Brain (organoid and tissue), 16 donors: ENCODE measurements at places on chromosomes 2 and 18.
A peak's percentile ranks its signal among the peaks of the same experiment; 100 is the strongest.

- DNase-seq = no peak
Observed at GRCh38 chr2:149572102-149572953, 15.2 kb downstream of the MMADHC start.

DNA sequence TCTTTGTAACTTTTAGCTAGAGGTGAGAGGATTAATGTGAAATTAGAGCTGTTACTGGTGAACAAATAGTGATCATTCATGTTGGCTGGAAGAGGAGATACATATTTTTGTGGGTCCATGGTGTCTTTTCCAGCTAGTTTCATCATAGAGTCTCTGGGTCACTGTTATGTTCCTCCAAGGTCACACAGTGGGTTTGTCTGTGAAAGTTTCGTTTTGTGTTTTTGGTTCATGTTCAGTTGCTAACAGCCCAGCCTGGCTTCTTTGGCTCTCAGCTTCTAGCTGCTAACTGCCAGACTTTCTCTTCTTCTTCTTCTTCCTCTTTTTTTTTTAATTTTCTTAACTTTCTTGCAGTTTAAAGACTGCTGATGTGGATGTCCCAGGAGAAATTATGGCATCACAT is 480.0 kb upstream of the SYT4 start:
- DNase-seq = no peak

- no peak for DNase-seq
Observed at GRCh38 chr2:44770221-44771195, 171.0 kb upstream of the SIX3 start.

DNA sequence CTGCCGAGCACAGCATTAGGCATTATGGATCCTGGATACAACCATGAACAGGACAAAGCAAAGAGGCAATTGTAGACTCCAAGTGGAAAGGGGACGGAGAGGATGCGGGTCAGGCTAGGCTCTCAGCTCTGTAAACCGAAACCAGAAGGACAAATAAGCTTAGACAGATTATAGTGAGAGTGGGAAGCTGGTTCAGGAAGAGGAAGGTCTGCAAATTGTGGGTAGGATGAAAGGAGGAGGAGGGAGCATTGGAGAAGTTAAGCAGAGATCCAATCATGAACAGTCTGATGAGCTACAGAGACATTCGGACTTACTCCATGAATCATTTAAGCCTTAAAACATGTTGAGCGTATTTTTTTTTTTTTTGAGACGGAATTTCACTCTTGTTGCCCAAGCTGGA is 3.0 kb downstream of the MSH6 start:
- no peak for DNase-seq

- DNase-seq = peak; percentile 83
Observed at GRCh38 chr2:99571021-99571420, 81.2 kb upstream of the REV1 start.

- DNase-seq = no peak
Observed at GRCh38 chr18:57026316-57026715, 120.6 kb upstream of the BOD1L2 start.

DNA sequence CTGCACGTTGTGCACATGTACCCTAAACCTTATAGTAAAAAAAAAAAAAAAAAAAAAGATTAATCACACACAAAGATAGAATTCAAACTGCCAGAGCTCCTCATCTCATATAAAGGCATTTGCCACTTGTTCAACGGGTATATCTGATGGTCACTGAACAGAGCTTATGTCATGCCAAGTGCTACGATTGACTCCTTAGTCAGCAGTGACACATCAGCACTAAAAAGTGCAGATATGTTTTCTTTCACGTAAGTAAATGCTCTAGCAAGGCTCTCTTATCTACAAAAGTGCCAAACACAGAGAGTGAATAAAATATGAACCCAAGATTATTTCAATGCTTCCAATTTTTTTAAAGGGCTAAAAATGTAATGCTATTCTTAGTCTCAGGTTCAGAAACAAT is 1.1 kb downstream of the LMAN1 start:
- DNase-seq = no peak

GRCh38 chr2:8800821-8801220 is 36.6 kb downstream of the KIDINS220 start:
- no peak for DNase-seq

DNA sequence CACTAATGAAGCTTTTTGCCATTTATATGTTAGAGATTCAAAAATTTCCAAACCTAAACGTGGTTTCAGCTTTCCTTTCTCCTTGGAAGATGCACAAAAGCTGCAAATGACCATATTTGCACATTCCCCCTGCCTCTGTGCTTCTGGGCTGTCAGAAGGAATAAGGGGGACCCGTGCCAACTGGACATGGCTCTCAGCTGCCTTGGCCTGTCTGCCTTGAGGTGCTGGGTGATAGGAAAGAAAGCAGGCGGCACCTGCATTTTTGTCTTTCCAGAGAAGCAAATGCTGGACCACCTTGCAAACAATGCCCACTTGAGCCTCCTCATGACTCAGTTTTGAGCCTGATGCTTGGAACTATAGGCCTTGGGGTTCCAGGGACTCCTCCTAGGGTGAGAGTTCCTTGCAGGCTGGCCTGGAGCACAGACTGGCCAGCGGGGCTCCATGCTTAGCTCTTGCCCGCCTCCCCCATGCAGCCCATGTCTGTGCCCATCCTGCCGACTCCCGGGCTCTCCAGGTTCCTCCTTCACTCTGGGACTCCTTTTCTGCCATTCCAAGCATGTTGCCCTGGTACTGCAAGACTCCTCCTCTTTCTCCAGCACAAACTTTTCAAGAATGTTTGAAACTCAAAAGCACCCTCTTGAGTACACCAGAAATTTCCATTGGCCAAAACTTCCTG is 109.0 kb upstream of the EPAS1 start:
- no peak for DNase-seq

GRCh38 chr2:25310965-25311864 is 30.5 kb downstream of the DNMT3A start:
- DNase-seq = no peak

DNA sequence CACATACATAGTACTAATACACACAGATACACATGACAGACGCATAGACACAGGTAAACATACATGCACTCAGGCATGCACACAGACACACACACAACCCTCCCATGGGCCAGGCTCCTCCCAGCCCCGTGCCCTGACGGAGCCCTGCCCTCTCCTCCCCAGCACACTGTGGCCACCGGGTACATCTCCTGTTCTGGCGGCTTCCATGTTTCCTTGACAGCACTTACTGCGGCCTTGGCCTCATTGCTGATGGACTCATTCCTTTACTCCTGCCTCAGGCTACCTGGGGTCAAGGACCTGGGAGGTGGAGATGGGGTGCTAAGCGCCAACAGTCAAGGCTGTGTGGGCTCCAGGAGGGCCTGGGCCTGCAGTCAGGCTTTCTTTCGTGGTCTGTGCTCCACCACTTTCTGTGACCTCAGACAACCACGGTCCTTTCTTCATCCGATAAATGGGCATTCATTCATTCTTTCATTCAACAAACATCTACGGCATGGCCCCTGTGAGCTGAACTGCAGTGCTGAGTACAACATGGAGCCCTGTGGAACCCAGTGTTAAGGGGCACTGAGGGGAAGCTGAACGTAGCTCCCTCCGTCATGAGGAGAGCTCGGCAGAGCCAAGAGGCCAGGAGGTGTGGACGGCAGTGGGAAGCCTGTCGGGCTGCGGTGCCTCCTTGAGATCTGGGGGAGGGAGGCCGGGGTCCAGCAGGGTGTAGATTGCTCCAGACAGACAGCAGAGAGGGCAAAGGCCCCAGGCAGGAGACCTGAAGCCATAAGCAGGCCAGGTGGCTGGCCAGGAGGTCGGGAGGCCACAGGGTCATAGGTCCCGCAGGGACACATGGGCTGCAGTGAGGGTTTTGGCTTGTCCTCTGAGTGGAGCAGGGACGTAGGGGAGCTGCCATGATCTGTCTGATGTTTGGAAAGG is 190.4 kb upstream of the HDAC4 start:
- no peak for DNase-seq

- no peak for DNase-seq
Observed at GRCh38 chr2:149042881-149043280, 4.4 kb downstream of the LYPD6B start.

DNA sequence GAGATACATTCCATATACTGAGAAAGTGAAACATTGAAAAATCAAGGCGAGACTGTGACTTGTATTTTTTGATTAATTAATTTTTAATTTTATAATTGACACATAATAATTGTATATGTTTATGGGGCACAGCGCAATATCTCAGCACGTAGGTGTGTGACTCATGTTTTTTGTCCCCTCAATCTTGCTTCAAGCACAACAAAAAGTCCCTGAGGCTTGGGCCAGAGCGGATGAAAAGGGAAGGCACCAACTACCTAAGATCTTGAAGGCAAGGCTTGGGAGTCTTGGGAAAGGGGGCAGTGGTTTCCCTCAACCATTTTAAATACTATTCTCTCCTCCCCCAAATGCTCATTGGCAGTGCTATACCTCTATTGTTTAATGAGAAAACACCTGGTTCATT is 9.9 kb downstream of the SGPP2 start:
- no peak for DNase-seq

DNA sequence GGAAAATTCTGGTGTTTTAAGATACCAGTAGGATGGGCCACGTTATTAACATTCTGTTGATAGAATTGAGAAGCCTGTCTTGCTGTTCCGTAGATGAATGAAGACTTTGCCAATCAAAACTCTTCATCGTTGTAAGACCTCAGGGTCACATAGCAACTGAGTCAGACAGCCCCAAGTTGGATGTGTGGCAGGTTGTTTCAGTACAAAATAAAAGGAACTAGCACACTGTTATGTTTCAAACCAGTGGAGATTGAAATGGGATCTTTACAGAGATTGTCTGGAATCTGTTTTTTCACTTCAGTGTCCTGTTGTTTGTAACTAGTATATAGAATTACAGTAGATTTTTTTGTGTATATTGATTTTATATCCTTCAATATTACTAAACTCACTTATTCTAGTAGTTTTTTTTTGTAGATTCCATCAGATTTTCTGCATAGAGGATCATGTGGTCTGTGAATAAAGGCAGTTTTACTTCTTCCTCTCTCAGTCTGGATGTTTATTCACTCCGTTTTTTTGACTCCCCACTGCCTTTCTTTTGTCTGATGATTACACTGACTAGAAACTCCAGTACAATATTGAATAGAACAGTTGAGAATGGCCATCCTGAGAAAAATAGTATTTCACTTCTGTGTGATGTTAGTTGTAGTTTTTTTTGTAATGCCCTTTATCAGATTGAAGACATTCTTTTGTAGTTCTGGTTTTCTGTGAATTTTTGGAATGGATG is 22.7 kb downstream of the EPC2 start:
- peak; percentile 36 for DNase-seq

- no peak for DNase-seq
Observed at GRCh38 chr2:131023758-131024157, 69.5 kb downstream of the FAM168B start.

DNA sequence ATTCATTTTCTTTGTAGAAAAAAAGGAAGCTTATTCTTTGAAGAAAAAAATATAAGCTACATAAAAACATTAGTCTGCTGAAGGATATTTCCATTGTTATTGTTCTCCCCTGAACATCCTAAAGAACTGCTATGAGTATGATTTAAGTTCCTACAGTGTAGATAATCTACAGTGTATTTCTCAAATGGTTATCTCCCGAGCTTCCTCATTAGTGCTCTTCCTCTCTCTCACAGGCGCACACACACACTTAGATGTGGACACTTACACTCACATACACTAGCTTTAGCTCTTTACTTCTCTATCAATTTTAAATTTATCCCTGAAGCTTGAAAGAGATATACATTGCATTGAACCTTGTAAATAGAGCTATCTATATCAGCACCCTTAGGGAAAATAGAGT is 681.0 kb downstream of the KCNJ3 start:
- DNase-seq = no peak

DNA sequence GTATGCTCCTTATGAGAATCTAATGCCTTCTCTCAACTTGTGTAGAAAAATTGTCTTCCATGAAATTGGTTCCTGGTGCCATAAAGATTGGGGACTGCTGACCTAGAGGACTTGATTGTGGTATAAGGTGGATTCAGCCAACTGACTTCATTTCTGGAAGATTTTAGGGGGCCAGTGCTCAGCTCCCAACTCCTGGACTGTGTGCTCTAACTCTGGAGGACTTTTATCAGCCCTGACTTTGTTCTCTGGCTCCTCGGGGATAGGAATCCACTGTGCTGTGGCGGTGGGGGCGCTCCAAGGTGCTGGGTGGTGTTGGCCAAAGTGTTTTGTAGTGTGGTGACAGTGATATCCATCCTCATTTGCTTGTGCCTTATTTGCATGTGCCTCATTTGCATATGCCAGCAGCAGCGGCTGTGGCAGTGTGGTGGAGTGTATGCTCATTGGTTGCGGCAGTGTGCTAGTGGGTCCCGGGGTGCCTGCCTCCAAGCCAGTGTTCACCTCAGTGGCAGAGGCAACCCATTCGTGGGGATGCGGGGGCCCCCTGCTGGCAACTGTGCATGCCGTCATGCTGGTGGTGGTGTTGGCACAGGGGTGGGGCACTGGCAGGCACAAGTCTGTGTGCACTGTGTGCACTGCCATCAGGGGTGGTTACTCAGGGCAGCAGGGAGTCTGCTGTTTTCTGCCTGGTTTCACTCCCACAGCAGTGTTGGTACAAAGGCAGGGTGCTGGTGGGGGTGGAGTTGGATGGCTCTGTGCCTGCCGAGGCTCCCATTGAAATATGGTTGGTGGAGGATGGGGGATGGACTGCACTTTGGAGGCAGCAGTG is 19.6 kb downstream of the EHBP1 start:
- DNase-seq = peak; percentile 17

DNA sequence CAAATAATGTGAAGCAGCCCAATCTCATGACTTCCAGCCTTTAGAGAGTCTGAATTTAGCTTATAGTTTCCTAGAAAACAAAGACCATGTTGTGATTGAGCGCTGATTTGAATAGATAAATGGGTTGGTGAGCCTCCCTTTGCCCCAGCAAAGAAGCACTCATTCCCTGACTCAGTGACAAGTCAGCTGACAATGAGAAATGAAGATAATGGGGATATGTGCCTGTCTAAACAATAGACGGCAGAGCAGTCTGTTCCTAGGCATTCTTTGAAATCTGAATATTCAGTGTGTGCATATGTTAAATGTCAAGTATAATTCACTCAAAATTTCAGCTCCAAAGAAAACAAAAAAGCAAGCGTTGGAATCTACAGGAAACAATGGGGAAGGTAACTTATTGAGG is 34.8 kb upstream of the LINC00305 start:
- DNase-seq = no peak

DNA sequence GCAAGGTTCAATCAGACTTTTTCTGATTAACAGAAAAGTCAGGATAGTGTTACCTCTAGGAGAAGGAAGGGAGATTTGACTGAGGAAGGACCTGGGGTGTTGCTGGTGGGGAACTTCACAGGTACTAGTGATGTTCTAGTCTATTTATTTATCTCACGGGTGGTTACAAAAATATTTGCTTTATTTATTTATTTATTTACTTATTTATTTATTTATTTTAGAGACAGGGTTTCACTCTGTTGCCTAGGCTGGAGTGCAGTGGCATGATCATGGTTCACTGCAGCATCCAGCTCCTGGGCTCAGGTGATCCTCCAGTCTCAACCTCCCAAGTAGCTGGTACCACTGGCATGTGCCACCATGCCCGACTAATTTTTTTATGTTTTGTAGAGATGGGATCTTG is 105.4 kb downstream of the MCFD2 start:
- DNase-seq = no peak

GRCh38 chr18:62289047-62289446 is 36.1 kb upstream of the TNFRSF11A start:
- DNase-seq = no peak
